Astrocyte of the cerebellum (primary cell): ENCODE measurements at places on chromosomes 16 and 17.

DNA sequence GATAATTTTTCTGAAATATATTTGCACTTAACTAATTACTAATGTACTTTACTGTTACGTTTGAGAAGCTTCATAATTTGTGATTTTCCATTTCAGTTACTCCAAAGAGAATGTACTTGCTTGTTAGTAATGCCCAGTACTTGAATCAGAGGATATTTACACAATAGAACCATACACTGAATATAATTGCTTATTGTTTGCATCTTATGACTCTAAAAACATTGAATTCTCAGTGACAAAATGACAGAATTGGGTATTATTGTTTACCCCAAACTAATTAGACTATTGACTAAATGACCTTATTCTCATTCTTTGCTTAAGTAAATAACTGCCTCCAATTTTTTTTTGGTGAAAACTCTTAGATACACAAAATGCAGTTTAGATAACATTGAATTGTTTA, 8.9 kb downstream of the CCP110 start:
- no peak for DNase-seq

DNA sequence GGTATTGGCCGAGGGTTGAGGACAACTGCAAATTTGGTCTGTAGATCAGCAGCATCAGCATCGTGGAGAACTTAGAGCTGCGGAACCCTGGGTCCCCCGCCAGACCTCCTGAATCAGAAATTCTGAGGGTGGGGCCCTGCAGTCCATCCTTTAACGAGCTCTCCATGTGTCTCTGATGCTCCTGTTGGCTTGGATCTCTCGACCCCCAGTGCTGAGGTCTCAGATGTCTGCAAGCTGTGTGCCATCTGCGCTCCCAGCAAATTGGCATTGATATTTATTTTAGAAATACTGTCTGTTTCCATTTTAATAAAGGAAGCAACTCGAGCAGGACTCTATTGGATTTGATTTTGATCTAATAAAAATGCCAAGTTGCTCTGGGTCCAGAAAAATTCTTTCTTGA, 250.0 kb downstream of the KATNIP start:
- no peak for DNase-seq

- no peak for DNase-seq
Measured at GRCh38 chr17:81286491-81287145, 8.5 kb downstream of the SLC38A10 start.

GRCh38 chr17:51673070-51673469, 412.7 kb downstream of the UTP18 start:
- DNase-seq: no peak

DNA sequence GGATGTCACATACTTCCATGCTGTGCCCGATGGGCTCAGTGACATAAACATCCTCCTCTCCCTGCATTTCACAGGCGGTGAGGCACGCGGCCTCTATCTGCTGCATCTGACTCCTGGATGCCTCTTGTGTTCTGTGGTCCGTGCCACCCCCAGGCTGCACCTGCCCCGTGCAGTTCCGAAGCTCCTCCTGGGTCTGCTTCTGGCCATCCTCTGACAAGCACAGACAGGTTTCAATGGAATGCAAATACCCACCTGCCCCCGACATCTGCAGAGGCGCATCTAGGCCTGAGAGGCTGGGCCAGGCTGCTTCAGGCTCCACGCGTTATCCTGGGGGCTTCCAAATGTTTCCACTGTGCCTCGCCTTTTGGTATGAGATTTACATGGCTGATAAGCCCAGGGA, 46.3 kb upstream of the DNAH17 start:
- no peak for DNase-seq

GRCh38 chr17:45823598-45823997, 21.1 kb upstream of the SPPL2C start:
- DNase-seq: no peak

GRCh38 chr17:520447-521182, 168.0 kb upstream of the RPH3AL start:
- DNase-seq: no peak

DNA sequence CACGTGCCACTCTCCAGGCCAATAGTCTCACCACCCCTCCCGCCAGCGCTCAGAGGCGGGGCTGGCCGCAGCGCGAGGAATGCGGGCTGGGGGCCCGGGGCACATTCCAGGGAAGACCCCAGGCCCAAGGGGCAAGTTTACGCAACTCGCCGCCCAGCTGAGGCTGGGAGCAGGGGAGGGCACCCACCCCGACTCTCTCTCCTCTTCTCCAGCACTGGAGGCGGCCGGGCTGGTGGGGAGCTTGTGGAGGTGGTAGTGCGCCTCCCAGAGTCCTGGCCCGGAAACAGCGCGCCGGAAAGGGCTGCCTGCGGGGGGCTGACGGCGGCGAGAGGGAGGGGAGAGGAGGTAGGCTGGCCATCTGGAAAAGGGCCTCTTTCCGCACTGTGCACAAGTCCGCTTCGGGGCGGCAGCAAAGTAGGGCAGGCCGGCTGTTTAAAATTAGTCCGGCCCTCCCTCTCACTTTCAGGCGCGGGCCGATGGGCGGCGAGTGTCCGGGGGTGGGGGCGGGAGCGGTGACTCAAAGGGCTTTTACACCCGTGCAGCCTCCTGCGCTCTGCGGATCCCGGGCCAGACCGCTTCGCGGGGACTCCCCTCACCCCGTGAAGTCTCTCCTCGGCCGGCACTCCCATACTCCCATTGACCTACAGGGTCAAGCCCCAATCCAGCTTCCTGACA, 1.1 kb downstream of the FHOD1 start:
- DNase-seq: peak; percentile 70

DNA sequence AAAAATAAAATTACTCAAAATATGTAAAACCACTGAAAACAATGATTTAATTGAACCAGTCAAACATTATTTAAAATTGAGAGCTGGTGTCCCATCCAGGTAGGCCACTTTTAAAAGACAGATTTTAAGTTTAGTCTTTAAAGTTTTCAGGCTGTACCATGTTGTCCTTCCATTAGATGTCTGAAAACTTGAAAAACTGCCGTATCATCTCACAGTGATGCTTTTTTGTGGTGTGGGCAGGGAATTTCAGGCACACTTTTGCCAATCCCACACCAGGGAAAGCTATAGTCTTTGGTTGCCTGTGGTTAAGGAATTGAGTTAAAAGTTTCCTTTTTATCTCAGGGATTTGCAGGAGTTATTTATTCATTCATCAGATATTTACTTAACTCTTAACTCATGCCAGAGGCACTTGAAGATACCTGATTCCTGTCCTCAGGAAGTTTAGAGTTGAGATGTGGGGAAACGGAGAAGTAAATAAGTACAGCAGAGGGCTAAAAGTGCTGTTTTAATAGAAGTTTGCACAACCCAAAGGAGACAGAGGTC, 3.2 kb downstream of the SNTB2 start:
- no peak for DNase-seq

DNA sequence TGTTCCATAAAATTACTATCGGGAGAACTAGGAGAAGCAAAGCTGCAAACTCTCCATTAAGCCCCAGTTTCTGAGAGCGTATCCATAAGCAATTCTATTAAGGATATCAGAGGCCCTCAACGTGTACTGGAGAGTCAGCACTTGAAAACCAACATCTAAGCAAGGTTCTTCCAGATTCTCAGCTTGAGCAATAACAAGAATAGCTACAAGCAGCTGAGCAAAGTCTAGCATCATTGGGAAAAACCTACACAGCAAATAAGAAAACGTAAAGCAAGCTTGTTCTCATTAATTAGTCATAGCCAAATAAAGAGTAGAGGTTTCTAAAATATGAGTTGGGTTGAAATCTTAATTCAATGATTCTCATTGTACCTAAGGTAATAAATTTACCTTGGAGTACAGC, 26.9 kb upstream of the COX10 start:
- DNase-seq: no peak

DNA sequence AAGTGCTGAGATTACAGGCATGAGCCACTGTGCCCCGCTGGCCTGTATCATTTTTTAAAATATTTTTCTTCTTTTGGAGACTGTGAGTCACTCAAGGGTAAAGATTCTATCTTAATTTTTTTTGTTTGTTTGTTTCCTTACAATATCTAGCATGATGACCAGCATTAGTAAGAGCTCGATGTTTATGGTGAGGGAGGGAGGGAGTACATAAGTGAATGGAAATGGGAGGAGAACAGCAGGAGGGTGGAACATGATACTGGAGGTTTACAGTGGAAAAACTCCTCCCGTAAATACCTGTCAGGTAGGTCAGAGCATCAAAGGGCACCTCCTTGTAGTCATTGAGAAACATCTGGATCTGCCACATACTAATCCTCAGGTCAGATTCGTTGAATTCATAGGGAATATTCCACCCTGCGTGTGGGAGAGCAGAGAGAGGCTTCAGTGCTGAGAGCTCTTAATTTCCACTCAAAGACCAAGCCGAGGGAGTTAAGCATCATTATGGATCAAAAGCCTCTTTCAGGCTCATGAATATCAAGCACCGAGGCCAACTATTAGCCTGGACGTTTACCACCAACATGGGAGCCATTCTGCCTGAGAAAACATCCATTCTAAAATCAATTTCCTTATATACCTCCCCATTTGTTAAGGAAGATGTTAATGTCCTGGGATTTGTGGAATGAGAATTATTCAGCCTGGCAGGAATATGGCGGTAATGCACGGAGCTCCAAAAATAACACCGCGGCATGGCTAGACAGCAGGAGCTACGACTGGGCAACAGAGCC, 51.8 kb downstream of the LYRM1 start:
- no peak for DNase-seq

GRCh38 chr17:51537996-51538550, 277.7 kb downstream of the UTP18 start:
- DNase-seq: no peak

DNA sequence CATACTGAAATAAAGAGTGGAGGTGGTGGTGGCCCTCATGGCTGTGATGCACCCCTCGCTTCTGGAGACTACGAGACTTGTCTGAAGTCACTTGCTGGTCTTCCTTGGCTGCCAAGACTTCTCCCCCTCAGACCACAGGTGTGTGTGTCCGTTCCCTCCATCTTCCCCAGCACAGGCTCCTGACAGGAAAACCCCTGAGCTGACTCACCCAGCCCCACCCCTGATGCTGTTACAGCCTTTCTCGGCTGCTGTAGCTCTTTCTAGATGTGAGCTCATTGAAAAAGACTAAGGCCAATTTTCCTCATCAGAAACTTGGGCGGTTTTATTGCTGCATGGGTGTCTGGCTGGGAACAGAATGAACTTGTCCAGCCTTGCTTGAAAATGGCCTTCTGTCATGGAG, 296.9 kb downstream of the TMEM114 start:
- DNase-seq: no peak

DNA sequence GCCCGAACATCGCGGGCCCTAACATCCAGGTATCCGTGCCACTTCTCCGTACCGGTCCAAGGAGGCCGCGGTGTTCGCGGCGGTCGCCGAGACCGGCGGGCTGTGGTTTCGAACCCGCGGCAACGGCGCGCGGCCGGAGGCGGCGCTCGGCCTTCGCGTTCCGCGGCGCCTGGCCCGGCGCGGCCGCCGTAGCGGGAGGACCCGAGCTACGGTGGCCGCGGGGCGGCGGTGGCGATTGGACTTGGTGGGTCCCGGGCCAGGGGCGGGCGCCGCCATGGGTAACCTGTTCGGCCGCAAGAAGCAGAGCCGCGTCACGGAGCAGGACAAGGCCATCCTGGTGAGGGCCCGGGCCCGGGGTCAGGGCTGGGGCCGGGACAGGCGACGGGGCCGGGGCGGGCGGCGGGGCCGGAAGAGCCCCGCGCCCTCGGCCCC, at the start of gene CHMP6:
Gene CHMP6 (plus strand): TSS at position 197 of the 432 bp plus-strand sequence. CDS start 78 bp downstream, at position 275.
- DNase-seq: no peak

DNA sequence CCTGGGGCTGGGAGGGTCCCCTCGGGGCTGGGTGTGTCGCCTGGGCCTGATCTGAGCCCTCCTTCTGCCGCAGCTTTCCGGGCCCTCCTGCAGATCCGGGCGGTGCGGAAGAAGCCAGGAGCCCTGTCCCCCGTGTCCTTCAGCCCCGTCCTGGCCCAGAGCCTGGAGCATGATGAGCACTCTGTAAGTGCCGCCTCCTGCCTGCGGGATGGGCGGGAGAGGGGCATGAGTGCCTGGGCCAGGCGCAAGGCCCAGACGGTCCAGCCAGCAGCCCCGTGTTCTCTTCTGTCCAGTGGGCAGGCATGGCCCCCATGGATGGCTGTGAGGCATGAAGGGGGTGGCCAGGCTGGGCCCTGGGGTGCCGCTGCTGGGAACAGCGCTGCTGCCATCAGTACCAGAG, 16.0 kb upstream of the NUDT16L1 start:
- no peak for DNase-seq

DNA sequence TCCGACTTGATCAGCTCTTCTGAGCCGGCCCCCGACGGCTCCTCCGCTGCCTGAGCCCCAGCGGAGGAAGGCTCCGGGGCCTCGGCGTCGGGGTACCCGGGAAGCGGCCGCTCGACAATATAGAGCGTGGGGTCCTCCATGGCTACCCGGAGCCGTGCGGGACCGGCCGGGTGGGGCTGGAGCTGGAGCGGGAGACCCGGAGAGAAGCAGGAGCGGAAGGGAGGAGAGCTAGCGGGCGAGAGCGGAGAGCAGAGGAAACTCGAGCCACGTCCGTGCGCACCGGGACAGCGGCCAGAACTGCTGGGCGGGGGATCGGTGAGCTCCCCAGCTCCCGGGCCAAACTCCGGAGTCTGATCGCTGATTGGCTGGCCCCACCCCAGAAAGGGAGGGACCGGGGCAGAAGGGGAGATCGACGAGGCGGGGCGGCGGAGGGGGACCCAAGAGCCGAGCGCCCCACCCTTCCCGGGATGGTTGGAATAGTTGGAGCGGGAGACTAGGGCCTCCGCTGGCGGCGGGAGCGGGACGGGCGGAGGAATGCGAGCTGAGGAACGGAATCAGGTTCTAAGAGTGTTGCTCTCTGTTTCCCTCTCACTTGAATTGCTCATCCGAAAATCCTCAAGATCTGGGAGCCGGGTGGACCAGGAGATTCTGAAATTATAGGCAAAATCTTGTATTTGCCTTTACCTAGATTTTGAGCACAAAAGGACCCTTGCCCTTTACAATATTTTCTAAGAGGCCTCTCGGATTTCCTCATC, at the start of gene CAVIN1:
Gene CAVIN1 (minus strand): TSS at position 299 of the 755 bp plus-strand sequence. CDS start 159 bp downstream, at position 140.
- peak; percentile 98 for DNase-seq

GRCh38 chr16:4651827-4652226, 27.2 kb downstream of the MGRN1 start:
- DNase-seq: no peak

- DNase-seq: no peak
Measured at GRCh38 chr16:69326172-69326873, 4.1 kb downstream of the PDF start.

DNA sequence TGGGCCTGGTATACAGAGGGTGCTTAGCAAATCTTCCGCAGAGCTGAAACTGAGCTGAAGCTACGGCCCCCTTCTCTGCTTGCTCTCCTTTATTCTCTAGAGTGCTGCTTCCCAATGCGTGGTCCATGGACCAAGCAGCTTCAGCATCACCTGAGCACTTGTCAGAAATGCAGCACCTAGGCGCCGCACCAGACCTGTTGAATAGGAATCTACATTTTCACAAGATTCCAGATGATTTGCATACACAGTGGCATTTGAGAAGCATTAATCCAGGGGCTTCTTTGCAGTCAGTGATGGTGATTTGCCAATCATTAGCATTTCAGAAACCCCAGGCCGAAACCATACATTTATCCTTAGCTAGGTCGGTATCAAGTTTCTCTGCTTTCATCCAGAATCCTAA, 204.2 kb downstream of the CDH13 start:
- no peak for DNase-seq

DNA sequence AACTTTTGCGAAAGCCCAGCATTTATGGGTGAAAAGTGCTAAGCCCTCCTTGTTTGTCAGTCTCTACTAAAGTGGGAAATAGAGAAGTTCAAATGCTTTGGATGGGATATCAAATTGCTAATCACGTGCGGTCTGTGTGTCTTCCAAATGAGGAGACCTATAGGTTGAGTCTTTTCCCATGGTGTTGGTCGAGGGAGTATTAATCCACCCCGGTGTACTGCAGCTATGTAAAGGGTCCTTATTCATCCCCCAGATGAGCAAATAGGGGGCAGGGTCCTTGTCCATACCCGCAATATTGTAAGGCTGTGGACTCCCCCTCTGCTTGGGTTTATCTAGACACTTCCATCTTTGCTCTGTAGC, 14.6 kb downstream of the KIAA0513 start:
- no peak for DNase-seq
